ENCODE measurements at places on chromosomes 6 and 20.

DNA sequence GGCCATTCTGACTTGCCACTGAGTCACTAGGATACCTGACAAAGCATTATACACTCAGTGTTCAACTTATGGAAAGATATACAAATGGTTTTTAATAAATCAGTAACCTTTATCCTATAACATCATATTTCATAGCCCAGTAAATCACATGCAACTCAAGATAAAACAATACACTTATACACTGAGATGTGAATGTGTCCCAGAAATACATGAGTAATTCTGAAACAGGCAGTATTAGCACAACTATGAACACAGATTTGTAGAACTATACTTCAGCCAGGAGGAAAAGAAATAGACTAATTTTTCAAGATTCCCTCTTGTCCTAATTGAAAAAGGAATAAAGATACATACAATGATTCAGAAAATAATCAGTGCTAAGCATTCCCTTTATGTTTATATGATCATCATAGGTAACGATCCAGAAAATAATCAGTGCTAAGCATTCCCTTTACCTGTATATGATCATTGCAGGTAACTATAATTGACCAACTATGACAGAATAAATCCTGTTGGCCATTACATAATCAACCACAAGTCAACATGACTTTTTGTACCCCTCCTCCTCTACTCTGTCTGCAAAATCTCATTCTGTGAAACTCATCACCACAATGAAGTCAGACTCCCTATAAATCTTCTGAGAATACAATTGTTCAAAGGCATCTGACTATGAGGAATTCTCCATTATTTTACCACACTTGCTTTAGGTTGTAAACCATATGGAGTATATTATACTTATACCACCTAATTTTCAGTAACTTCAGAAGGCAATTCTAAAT is 30.3 kb downstream of the HACE1 start:
- DNase-seq: no peak

- DNase-seq: no peak
Observed at GRCh38 chr6:9984607-9985006, 430.3 kb downstream of the TFAP2A start.

- no peak for DNase-seq
Observed at GRCh38 chr6:150698391-150698790, 98.7 kb downstream of the PLEKHG1 start.

- DNase-seq: peak; percentile 5
Observed at GRCh38 chr6:12232339-12232738, 57.8 kb upstream of the EDN1 start.

DNA sequence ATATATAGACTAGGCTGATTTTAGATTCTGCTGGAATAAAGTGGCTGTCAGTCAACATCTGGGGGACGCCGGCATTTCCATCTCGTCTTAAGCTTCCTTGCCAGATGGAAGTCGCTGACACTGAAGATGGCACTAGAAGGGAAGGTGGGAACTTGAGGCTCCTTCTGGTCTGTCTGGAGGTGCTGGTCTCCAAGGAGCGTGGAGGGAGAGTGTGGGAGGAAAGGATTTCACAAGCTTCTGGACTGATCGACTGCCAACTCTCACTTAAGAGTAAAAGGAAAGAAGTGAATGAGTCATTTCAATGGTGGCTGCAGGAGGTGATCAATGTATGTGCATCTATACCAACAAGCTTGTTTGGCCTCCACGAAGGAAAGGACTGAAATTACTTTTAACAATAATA is 40.4 kb downstream of the DUSP22 start:
- no peak for DNase-seq

- no peak for DNase-seq
Observed at GRCh38 chr6:74953708-74954107, 252.1 kb downstream of the COL12A1 start.

- no peak for DNase-seq
Observed at GRCh38 chr6:56691814-56692213, 49.1 kb upstream of the DST start.

- peak; percentile 12 for DNase-seq
Observed at GRCh38 chr20:6828794-6829423, 61.4 kb downstream of the BMP2 start.

All from CD4-positive, alpha-beta T cell treated with Interleukin-15 for 4 hours (primary cell).